Anterior cingulate cortex (tissue), 58 donors: ENCODE measurements at places on chromosomes 2 and 18.

DNA sequence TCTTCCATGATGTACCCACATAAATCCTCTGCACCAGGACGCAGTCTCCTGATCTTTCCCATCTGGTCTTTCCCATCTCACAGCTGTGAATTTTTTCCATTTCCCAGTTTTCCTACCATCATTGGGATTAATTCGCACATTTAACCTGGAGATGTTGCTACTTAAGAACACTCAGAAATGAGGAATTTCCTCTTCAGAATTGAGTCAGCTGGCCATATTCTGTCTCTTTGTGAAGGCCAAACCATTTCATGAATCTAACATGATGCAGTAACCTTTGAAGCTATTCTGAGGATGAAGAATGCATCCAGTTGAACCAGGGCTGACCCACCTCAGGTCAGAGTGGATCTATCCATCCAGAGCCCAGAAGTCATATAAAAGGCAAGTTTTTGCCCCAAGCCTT lies 326.8 kb downstream of the SETBP1 start:
- no peak for DNase-seq

- DNase-seq = no peak
These were observed 22.4 kb downstream of the GREB1 start for GRCh38 chr2:11556101-11556806.

DNA sequence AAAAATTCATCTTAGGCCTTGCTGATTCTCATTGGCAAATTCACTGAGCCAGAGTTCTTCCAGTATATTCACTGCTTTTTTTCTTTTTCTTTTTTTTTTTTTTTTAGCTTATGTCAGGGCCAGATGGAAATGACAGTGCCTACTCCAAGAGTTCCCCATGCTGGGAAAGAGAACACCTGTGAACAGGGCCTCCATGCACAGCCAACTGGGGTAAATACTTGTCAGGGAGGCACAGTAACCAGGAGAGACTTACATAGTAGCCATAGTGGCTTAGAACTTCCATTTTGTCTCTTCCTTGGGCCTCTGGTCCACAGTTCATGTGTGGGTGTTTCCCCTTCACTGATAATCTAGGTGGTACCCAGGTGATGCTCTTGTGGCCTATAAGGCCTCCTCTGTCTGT lies 15.2 kb upstream of the SCLY start:
- no peak for DNase-seq

DNA sequence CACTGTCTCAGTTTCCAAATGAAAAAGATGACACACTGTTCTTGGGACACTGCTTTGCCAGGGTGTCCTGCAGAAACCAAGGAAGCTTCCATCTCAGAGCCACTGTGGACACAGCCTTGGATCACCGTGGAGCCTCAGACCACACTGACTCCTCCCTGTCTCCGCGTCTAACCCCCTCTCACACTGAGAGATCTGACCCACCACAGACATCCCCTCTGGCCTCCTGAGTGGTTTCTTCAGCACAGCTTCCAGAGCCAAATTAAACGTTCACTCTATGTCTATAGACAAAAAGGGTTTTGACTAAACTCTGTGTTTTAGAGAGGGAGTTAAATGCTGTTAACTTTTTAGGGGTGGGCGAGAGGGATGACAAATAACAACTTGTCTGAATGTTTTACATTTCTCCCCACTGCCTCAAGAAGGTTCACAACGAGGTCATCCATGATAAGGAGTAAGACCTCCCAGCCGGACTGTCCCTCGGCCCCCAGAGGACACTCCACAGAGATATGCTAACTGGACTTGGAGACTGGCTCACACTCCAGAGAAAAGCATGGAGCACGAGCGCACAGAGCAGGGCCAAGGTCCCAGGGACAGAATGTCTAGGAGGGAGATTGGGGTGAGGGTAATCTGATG lies 113.4 kb upstream of the PKDCC start:
- DNase-seq = no peak

GRCh38 chr2:215898363-215898762 lies 115.0 kb downstream of the MREG start:
- DNase-seq = no peak

DNA sequence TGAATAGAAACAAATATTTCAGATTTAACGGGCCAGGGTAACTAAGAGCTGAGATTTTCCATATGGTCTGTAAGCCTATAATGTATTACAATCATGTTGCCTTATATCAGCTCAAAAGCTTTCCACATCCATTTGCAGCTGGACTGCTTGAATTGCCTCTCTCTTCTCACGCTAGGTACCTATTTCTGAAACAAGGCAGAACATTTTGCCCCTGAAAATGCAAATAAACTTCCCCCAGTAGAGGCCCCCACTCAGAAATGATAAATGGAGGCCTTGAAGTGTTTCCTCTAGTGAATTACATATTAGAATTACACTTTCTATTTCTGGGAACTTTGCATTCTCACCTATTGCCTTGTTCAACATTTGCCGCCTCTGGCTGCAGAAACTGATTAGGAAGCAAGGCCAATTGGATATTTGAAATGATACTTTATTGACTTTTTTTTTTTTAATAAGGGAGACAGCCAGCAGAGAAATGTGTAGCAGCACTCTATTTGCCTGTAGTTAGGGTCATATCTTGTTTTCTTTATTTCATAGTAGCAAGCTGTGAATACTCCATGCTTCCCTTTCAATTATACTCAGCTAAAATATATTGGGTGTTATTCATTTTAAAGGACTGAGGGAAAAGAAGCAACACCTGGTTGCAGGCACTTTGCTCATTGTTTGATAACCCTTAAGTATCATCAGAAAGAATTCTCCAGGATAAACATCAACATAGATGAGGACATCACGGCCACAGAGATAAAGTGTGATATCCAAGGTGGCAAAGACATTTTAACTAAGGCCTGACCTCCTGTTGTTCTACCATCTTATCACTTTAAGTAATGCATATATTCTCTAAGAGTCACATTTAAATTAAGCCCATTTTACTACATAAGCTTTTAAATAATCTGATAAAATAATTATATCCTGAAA lies 505.5 kb downstream of the LRRTM4 start:
- DNase-seq = no peak

- no peak for DNase-seq
These were observed 31.6 kb upstream of the CASP10 start for GRCh38 chr2:201151127-201151981.

GRCh38 chr2:179417436-179417949 lies 152.9 kb upstream of the SESTD1 start:
- no peak for DNase-seq

GRCh38 chr2:231960810-231961348 lies 634 bp upstream of the DIS3L2 start:
- no peak for DNase-seq

DNA sequence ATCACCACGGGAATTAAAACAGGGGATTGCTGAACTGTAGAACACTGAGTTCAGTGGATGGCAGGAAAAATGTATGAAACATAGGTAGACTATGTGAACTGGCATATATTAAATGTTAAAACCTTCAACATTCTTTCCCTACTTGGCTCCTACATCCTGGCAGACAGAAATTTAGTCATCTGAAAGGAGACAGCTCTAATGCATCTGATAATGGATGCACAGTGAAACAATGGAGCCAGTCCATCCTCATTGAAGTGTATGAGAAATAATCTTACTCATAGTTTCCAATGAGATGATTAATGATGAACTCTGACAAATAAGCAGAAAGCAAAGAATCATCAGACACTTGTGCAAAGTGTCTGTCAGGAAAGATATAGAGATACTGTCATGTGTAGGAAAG lies 1629.7 kb upstream of the TMEFF2 start:
- DNase-seq = no peak

GRCh38 chr2:165054652-165055051 lies 99.3 kb upstream of the SLC38A11 start:
- no peak for DNase-seq
